ENCODE measurements at places on chromosomes 11 and 22.

- DNase-seq: peak; percentile 32
Measured at GRCh38 chr11:48077251-48077650, 96.9 kb downstream of the PTPRJ start.

DNA sequence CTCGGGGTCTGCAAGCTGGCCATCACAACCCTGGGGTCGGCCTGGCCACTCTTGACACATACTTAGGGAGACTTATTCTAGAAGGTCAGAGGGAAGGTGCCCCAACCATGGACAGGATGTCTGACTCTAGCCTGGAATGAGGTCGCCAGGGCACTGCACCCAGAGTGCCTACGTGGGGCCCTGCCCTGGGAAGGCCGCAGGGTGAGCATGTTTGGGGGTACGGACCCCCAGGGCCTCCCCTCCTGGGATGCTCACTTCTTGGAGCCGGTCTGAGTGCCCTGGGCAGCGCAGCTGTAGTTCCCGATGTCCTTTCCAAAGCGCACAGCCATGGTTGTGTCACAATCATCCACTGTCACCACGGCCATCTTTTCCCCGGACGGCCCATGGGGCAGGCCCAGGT is 75.8 kb downstream of the TRMU start:
- no peak for DNase-seq

DNA sequence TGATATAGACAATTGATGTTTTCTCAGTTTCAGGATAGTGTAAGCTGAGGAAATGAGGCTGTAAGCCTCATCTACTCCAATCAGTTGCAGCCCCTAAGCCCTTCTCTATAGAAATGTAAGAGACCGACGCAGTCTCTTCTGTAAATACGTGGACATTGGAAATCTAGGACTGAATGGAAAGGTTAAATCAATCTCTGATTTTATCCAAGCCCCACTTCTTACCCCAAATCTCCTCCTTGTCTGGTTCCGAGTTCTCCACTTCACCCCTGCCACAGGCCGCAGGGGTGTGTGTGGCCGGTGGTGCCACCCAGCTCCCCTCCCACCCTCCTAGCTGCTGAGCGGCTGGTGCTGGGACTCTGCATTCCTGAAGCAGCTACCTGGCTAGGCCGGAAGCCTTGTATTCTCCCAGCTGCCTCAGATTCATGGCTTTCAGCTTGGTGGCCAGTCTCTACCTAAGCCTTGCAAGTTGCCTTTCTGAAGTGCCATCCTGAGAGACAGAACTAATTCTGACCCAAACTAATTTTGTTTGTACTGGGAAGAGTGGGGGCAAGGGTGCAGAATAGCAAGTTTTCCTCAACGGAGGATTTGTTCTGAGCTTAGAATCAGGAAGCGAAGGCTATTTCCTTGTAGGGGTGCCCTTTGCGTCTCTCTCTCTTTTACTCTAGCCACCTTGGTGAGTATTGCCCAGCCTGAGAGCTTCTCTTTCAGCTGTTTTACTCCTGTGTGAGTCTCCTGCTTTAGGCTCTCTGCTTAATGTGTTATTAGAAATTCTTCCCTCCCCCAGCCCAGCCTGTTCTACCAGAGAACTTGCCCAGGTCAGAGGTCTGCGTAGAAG is 749 bp downstream of the VWA5A start:
- no peak for DNase-seq

DNA sequence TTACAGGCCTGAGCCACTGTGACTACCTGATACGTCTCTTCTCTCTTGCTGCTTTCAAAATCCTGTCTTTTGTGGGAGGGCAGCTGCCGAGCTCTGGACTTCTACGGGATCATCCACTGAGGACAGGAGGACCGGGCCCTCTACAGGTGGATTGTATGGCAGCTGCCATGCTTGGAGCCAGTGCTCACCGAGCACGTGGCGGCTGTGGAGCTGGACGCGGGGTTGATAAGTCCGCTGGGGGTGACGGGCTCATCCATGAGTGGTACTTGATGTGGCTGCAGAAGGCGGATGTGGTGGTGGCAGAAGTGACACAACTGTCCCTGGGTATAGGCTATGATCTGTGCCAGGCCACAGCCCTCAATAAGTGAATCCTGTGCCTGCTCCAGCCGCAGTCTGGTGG is 1.8 kb upstream of the CYP2D6 start:
- no peak for DNase-seq
